ENCODE measurements at places on chromosomes 11 and 22.

DNA sequence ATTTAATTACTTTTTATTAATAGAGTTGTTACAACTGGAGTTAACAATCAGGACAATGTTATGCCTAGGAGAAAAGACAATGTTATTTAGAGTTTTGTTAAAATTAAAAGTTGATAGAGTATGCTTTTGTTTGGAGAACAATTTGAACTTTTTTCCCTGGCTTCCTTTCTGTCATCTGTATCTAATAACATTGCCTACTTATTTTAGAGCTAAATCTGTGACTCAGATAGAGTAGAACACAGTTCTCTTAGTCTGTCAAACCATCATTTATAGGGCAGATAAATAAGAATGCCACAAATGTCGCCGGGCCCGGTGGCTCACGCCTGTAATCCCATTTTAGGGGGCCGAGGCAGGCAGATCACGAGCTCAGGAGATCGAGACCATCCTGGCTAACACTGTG lies 28.9 kb upstream of the YAP1 start:
- no peak for DNase-seq

DNA sequence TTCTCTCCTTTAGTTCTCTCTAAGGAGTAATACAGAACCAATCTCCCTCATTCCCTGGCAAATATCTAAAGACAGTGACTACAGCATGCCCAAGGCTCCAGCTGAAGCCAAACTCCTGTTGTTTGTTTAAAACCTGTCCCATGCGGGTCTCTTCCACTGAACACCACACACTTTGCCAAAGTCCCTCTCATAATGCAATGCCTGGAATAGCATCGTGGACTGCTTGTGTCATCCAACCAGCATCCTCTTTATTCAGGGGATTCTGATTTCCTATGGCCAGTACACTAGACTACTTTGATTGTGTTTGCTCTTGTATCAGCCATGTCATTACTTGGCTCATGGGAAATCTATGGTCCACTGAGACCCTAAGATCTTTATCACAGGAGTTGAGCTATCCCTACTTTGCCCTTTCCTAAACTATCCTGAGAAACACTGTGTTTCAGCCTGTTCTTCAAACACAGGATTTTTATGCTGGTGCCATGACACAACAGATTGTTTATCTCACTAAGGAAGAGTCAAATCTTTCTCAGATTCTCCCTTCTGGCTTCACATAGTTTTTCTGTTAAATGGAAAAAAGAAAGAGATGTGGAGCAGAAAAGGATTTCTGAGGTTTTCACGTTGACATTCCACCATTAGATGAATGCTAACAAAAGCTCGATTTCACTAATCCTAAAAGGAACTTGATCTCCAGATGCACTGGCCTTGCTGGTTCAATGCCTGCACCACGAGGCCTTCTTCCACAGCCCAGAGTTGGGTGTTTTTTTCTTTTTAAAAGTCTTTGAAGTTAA lies 15.9 kb upstream of the IRAG1 start:
- no peak for DNase-seq

- DNase-seq = peak; percentile 79
These were observed 13.3 kb downstream of the ARHGAP1 start for GRCh38 chr11:46686886-46687795.

GRCh38 chr11:27179334-27179733 lies 138.7 kb downstream of the BBOX1 start:
- no peak for DNase-seq

DNA sequence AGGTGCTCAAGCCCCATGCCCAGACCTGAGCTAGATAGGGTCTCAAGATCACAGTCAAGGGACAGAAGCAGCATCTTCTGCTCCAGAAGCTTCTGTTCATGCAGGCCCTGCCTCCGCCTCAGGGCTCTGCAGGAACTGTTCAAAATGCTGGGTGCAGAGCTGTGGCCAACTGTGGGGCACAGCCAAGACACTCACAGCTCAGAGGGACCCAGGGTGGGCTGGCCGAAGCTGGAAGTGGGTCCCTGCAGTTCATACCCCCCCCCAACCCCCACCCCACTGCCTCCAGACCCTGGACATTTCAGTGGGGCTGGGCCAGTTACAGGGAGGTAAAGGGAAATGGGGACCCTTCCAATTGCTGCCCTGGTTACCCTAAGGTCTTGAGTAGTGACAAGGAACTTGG lies 129.0 kb downstream of the CRYBB2 start:
- DNase-seq = no peak

GRCh38 chr11:33622806-33623205 lies 77.8 kb downstream of the C11orf91 start:
- DNase-seq = no peak

DNA sequence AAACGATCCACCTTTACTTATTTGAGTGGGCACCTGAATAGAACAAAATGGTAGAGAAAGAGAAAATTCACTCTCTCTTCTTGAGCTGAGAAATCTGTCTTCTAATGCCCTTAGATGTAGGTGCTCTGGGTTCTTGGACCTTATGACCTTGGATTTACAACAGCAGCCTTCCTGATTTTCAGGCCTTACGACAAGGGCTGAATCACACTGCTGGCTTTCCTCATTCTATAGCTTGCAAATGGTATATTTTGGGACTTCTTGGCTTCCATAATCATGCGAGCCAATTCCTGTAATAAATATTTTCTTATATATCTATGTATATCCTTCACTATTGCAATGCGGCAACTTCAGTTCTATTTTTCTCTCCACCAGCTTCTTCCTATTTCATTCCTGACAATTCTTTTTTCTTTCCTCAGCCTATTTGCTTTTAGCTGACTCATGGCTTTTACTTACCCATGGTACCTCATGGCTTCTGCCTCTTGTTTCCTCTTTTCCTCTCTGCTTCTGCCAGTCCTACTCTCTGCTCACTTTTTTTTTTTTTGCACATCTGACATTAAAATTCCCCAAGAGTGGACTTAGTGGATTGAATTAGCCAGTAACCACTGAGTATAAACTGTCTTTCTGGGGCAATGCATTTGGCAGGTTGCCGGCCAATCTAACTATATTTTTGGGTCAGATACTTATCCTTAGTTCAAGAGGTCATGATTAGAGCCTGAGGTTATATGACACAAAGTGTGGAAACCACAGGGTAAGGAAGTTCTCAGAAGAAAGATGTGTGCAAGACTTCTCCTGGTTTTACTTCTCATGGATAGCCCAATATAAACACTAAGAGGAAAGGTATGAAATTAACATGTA lies 359.5 kb downstream of the TMEM135 start:
- DNase-seq = no peak

GRCh38 chr11:23620617-23621016 lies 760.3 kb upstream of the CCDC179 start:
- DNase-seq = no peak

GRCh38 chr11:119015054-119015611 lies 3.0 kb downstream of the RPS25 start:
- DNase-seq = no peak

DNA sequence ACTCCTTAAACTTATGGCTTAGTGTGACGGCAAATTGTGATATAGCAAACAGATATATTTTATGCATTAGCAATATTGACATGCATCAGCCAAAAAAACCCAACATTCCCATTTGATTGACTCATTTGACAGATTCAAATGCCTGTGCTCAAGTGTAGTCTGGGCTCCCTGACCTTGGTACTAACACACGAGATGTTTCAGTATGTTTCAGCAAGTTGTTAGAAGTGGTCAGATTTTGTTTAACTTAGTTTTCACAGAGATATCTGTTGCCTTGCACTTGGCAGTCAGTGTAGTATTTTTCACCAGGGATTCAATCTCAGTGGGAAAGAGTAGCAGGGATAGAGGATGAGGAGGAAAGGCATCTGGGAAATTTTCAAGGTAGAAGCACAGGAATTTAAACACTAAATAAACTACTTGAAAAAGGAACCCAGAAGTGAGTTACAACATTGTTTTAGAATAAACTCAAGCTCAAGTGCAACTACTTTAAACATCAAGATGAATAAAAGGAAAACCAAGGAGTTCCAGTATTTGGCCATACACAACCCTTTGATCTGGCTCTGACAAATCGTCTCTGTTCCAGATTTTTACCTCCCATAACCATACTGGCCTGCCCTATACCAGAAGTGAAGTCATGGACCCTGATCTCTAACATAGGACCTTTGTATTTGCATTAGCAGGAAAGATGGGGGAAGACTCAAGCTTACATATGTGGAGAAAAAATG lies 56.5 kb upstream of the BLID start:
- DNase-seq = no peak

- DNase-seq = peak; percentile 39
These were observed 87.6 kb upstream of the FSHB start for GRCh38 chr11:30143098-30143705.

- DNase-seq = no peak
These were observed 40.5 kb downstream of the GGTLC2 start for GRCh38 chr22:22684580-22685561.

DNA sequence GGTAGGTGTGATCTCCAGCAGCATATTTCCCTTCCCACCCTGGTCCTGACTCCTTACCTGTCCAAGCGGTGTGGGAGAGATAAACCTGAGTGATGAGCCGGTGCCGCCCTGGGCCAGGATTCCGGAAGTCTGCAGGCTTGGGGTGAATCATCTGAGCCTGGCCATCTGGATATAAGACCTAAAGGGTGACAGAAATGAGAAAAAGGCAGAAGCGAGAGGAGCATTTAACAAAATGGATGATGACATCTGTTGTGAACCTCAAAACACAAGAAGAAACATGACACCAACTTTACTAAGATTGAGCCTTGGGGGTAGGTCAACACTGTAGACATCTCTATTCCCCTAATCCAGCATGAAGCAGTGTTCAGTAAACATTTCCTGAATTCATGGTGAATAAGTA lies 62.8 kb downstream of the AAMDC start:
- DNase-seq = no peak

GRCh38 chr11:101931692-101932091 lies 15.4 kb upstream of the ANGPTL5 start:
- DNase-seq = peak; percentile 16

- no peak for DNase-seq
These were observed 94.5 kb downstream of the MICAL3 start for GRCh38 chr22:17929909-17930308.

- DNase-seq = no peak
These were observed 570.3 kb downstream of the OPCML start for GRCh38 chr11:132962041-132962440.

GRCh38 chr11:79046366-79046765 lies 394.5 kb downstream of the TENM4 start:
- DNase-seq = no peak

DNA sequence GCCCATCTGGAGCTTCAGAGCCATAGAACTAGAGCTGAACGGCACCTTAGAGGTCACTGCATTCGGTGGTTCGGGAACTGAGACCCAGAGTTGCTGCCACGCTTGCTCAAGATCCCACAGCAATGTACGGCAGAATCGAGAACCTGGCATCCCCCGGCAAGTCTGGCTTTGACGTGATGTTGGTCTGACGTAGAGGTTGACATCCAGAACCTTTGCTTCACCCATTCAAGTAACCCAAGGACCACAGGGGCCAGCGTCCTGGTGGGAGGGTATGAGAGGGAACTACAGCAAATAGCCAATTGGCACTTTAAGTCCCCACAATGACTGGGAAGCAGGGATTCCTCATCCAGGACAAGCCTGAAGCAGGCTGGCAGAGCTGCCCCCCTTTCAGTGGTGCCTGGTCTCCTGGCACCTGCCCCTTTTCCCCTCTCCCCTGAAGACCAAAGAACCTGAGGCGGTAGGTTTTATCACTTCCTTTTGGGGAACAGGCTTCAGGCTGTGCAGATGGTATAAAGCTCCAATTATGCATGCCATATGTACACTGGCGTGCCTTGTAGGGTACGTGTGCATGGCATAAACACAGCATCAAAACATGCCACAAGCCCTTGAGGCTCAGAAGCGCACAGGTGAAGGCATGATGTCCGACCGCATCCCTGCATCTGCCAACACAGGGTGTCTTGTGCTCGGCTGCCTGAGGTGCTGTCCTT lies 15.3 kb upstream of the TEF start:
- DNase-seq = no peak

- DNase-seq = no peak
These were observed 2.4 kb upstream of the WT1 start for GRCh38 chr11:32437495-32438345.
